ENCODE measurements at places on chromosomes 1 and 21. TPM values are rescaled to one million over a fixed set of nuclear protein-coding genes. Genes with fewer than 3 reads are reported as not detected.

- no peak for DNase-seq
- H3K4me1 ChIP-seq, result no peaks in the 10 kb centered on the region
- peaks cover 2% of the 10 kb centered on the region for H3K36me3 ChIP-seq
- H3K27ac ChIP-seq, result no peak overlapping the region
- H3K27me3 ChIP-seq, result no peaks in the 10 kb centered on the region
Observed at GRCh38 chr1:200776949-200777348, 38.3 kb downstream of the CAMSAP2 start.

GRCh38 chr1:60984062-60984799 lies 98.1 kb upstream of the NFIA start:
- H3K27me3 ChIP-seq, result no peaks in the 10 kb centered on the region
- peaks cover 24% of the 10 kb centered on the region for H3K4me1 ChIP-seq
- H3K36me3 ChIP-seq, result no peaks in the 10 kb centered on the region

DNA sequence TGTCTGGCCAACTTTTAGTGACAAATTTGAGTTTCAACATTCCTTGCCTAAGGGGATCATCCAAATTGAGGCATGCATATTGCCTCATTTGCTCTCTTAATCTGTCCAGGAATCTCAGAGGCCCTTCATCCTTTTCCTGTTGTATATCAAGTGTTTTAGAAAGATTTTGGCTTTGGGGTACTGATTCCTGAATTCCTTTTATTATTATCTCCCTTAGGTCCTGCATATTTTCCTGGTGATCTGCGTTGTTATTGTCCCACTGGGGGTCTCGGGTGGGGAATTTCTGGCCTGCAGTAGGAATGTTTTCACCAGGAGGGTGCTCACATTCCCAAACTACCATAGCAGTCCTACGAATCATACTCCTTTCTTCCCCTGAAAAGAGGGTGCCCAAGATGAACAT lies 4.4 kb upstream of the AADACL3 start:
- no peaks in the 10 kb centered on the region for H3K36me3 ChIP-seq
- no peaks in the 10 kb centered on the region for H3K27me3 ChIP-seq
- H3K27ac ChIP-seq, result no peak overlapping the region
- H3K4me3 ChIP-seq, result no peak overlapping the region
- DNase-seq, result no peak

SAMD13 gene
- total RNA-seq, result 9.1 TPM
